ENCODE measurements at places on chromosomes 1 and 21. TPM values are rescaled to one million over a fixed set of nuclear protein-coding genes. Genes with fewer than 3 reads are reported as not detected.

BRDT gene
- total RNA-seq, result not detected

FMN2 gene
- total RNA-seq, result 7.5 TPM

CNKSR1 gene
- total RNA-seq, result 0.52 TPM

SLFNL1 gene
- total RNA-seq, result not detected

SLC45A1 gene
- total RNA-seq, result 0.92 TPM

PCNX2 gene
- total RNA-seq, result 19.6 TPM

FLG gene
- total RNA-seq, result not detected

DNA sequence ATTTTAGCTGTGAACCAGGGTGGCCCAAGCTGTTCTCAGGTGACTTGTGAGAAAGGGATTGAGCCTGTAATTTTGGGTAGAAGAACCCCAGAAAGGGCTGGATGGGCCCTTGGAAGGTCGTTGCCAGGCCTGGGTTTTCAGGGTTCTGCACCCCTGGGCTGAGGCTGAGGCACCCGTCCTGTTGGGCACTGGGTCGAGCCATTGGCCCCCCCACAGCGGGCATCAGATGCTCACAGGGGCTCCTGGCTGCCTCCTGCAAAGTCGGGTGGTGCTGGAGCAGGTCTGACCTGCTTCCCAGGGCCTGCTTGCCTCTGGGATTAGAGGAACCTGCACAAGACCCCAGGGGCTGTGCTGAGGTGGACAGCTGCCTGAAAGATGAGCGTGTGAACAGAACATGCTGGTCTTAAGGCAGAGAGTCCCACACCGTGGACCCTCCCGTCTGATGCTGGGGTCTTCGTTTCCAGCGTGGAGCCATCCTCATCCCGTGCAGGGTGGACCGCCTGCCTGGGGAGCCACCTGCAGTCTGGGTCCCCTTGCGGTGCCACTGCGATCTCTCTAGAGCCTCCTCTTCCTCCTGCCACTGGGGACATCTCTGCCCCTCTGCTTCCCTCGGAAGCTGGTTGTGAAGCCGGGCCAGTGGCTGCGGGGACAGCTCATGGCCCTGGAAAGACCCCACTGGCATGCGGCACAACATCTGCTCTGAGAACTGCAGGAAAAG, 1.7 kb upstream of the TRPM2 start:
- DNase-seq, result no peak

- no peak for DNase-seq
These were observed 26.3 kb upstream of the CD34 start for GRCh38 chr1:207937204-207937603.

- no peak for DNase-seq
These were observed 12.5 kb downstream of the ZBTB21 start for GRCh38 chr21:41997657-41998056.

- DNase-seq, result no peak
These were observed 2.9 kb upstream of the FCMR start for GRCh38 chr1:206924592-206925105.
